Kidney (tissue), 22 donors: ENCODE measurements at places on chromosomes 6 and 20. TPM values are rescaled to one million over a fixed set of nuclear protein-coding genes. Genes with fewer than 3 reads are reported as not detected.

DNA sequence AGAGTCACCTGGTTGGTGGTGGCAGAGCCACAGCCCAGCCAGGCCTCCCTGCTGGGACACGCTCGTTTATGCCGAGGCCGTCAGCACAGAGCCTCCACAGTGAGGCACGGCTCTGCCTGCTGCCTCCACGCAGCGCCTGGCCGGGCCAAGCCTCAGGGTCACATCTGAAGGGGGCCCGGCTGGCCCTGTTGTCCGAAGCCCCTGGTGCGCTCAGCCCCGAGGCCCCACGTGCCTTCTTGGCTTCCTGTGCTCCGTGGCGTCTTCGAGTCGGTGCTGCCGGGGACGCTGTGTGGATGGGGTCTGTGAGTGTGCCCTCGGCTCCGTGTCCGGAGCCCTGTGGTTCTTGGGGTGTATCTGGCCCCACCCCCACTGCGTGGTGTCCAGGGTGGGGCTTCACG is 10.4 kb upstream of the TNFRSF6B start:
- no peak for DNase-seq

DNA sequence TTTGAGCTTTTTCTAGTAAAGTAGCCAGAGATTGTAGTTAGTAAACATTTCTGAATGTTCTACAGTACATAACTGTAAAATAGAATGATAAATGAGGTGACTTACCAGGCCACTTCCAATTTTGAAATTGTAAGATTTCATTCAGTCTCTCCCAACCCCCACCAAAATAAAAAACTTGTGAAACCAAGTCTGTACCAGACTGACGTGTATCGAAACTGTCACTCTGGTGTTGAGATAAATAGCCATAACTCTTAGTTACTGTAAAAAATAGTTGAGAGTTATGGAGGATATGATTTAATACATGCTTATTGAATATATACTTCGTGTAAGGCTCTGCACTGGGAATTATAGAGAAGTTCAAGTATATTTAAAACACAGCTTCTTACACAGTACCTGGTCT is 455.7 kb downstream of the PLCB1 start:
- no peak for DNase-seq

- no peak for DNase-seq
Observed at GRCh38 chr6:151617539-151617938, 123.7 kb downstream of the CCDC170 start.

DNA sequence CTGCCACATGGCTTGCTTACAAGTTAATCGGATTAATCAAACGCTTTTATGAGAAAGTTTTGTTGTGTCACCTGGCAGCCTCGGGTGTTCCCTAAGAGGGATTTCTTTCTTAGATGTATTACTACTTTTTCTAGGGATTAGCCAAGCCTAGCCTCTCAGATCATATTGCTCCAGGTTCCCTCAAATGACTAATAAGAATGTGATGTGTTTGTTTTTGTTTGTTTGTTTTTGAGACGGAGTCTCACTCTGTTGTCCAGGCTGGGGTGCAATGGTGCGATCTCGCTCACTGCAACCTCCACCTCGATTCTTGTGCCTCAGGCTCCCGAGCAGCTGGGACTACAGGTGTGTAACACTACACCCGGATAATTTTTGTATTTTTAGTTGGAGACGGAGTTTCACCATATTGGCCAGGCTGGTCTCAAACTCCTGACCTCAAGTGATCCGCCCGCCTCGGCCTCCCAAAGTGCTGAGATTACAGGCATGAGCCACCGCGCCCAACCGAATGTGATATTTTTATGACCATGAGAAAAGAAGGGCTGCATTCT is 977 bp downstream of the HMGN4 start:
- no peak for DNase-seq

- DNase-seq: no peak
Observed at GRCh38 chr6:63352069-63352543, 32.3 kb upstream of the LGSN start.

DNA sequence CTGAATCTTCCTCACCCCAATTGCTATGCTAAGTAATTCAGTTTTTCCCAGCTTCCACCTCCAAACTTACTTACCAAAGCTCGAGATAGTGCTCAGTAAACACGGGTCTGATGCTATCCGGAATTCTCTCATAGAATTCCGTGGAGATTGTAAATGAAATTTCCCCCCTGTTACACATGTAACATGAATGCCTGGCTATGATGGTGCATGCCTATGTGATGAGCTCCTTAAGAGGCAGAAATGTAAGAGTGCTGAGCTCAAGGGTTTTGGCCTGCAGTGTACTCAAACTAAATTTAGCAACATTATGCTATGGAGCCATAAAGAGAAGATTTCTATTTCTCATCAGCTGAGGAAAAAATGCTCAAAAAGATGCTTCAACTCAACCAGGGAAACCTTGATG is 133.4 kb upstream of the FUT9 start:
- DNase-seq: no peak

GRCh38 chr6:71072508-71072907 is 115.6 kb upstream of the B3GAT2 start:
- no peak for DNase-seq

DNA sequence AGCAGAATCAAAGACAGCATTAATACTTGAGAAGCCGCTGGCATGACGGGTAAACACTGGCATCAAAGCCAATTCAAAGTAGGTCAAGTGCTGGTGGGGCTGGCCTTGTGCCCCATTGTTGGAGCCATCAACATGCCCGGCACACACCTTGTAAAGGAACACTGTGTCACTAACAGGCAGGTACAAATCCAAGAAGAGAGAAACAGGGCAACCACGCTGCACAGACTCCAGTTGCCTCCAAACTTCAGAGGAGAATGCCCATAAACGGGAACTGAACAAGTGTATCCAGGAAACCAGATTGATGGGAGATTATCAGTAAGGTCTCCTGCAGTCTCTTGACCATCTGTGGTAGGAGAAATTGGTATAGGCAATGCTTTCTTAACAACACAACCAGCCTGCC is 127.0 kb upstream of the STXBP5 start:
- DNase-seq: no peak

CLPSL1 gene
- not detected for total RNA-seq

PARD6B gene
- total RNA-seq: 72.0 TPM

SOX18 gene
- total RNA-seq: 56.7 TPM

TRAM2 gene
- 20.7 TPM for total RNA-seq
